T-helper 2 cell (primary cell): ENCODE measurements at places on chromosomes 7 and 10.

- DNase-seq, result no peak
Measured at GRCh38 chr10:1774796-1775195, 37.5 kb upstream of the ADARB2 start.

DNA sequence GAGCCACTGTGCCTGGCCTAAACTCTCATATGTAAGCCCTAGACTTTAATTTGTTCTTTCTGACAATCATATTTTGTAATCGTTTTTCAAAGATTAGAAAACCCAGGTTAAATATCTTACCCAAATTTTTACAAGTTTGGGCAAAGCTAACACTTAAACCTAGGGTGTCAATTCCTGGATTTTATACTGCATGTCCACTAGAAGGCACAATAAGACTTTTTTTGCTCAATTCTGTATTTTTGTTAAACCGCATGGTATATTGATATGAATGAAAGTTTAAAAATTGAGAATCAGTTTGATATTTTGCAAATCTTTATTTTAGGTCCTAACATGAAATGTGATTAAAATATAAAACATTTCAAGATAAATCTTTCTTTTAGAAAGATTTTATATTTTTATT lies 29.3 kb downstream of the DYNC2I1 start:
- no peak for DNase-seq

GRCh38 chr10:114751856-114752255 lies 69.7 kb upstream of the FHIP2A start:
- DNase-seq, result no peak

DNA sequence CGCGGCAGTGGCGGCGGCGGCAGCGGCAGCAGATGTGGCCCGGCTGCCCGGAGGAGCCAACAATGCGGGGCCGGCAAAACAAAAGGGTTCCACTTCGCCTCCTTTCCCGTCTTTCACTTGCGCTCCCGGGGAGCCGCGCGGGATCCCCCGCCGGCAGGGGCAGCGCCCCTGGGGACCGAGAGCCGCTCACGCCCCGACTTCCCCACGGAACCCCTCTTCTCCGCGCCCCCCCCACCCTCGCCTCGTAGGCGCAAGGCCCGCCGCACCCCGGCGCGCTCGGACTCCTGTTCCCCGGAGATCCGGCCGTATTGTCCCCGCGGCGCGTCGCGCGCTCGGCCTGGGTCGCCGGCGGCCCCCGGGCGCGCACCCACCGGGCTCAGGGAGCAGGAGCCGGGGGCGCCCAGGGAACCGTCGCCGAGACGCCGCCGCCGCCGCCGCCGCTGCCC lies 854 bp downstream of the CTBP2 start:
- no peak for DNase-seq

- DNase-seq, result no peak
Measured at GRCh38 chr10:21141946-21142492, 244.9 kb upstream of the NEBL start.

GRCh38 chr10:78035025-78035424 lies 1.4 kb downstream of the RPS24 start:
- DNase-seq, result no peak

GRCh38 chr7:106421181-106421762 lies 136.5 kb upstream of the NAMPT start:
- DNase-seq, result no peak

- DNase-seq, result no peak
Measured at GRCh38 chr7:85204061-85204460, 17.2 kb upstream of the SEMA3D start.

- peak; percentile 53 for DNase-seq
Measured at GRCh38 chr7:44973610-44974401, 5.0 kb downstream of the MYO1G start.

GRCh38 chr10:42991442-42992098 lies 85.3 kb upstream of the RET start:
- DNase-seq, result no peak

DNA sequence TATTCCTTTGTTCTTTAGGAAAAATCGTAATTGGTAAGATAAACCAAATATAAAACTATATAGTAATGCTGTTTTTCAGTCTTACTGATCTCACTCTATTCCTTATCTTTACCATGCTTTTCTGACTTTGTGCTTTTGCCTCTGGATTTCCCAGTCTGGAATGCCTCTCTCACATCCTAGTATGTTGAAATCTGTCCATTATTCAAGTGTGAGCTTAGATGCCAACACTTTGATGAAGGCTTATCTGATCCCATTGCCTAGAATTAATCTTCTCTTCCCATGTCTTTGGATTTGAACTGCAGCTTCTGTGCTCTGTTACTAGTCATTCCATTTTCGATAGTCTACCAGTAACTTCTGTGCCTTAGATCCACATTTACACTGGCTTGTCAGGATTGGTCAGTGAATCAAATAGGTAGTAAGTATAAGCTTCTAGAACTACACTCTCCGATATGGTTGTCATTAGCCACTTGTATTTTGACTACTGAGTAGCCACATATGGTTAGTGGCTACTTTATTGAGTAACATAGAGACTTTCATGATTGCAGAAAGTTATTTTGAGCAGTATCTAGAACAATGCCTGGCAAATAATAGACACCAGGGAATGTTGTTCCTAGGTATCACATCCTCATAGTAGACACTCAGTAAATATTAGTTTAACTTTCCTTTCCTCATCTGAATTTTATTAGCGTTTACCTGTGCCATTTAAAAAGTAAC lies 92.9 kb downstream of the BMPR1A start:
- no peak for DNase-seq
